ENCODE measurements at places on chromosomes 2 and 18. TPM values are rescaled to one million over a fixed set of nuclear protein-coding genes. Genes with fewer than 3 reads are reported as not detected.

DNA sequence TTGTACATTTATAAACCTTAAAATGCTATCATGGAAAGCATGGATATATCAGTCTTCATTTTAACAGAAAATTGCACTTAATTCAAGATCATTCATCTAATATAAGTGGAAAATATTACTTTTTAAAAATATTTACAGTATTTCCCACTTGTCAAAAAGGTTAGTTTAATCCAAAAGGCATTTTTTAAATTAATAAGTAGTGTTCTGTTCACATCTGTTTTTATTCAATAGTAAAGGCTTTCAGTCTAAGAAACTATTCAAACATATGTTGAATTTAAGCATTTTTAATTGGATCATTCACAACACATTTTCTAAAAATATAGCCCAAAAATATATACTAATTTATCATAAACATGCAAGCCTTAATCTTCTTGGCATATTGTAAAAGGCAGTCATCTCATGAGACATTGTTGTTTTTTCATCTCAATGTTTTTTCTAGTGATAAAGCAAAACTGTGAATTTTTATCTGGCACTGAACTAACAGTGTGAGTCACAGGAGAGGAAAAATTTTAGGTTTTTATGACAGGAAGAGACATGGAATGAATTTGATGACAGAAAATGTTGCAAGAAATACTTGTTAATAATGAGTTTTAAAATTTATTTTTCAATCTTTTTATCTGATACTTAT lies 1642.5 kb upstream of the TMEFF2 start:
- H3K4me1 ChIP-seq = no peaks in the 10 kb centered on the region
- no peaks in the 10 kb centered on the region for H3K27me3 ChIP-seq
- H3K36me3 ChIP-seq = no peaks in the 10 kb centered on the region
- H3K27ac ChIP-seq = no peak overlapping the region
- DNase-seq = no peak

GRCh38 chr2:85838181-85838580 lies 50.6 kb downstream of the ST3GAL5 start:
- DNase-seq = no peak
- no peaks in the 10 kb centered on the region for H3K4me1 ChIP-seq
- no peak overlapping the region for H3K27ac ChIP-seq
- no peaks in the 10 kb centered on the region for H3K27me3 ChIP-seq
- no peak overlapping the region for H3K4me3 ChIP-seq
- H3K36me3 ChIP-seq = peaks cover 18% of the 10 kb centered on the region

- H3K4me3 ChIP-seq = peak overlapping the region; percentile 31
- no peak for DNase-seq
- no peaks in the 10 kb centered on the region for H3K27me3 ChIP-seq
- H3K36me3 ChIP-seq = no peaks in the 10 kb centered on the region
Measured at GRCh38 chr2:236570081-236570868, 650 bp downstream of the ACKR3 start.

GRCh38 chr18:60176259-60176658 lies 196.3 kb downstream of the MC4R start:
- peak; percentile 9 for DNase-seq
- H3K4me3 ChIP-seq = no peak overlapping the region
- no peaks in the 10 kb centered on the region for H3K27me3 ChIP-seq
- H3K27ac ChIP-seq = no peak overlapping the region
- H3K4me1 ChIP-seq = no peaks in the 10 kb centered on the region

Gene SCYGR4
- total RNA-seq = not detected

DNA sequence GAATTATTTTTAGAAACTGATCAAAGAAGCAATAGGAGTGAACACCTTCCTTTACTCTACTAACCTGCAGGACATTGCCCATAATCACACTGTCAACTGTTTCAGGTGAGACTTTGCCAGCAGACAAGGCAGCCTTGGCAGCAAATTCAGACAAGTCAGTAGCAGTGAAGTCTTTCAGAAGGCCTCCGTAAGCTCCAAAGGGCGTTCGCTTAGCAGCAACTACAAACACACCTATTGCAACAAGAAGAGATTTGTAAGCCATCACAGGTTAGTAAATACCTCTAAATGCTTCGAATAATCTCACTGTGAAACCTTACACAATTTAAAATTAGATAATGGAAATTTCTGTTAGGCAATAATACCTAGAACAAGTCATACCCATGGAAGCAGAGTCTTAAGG lies 10.7 kb downstream of the ACAA2 start:
- H3K27me3 ChIP-seq = no peaks in the 10 kb centered on the region
- DNase-seq = no peak
- no peak overlapping the region for H3K4me3 ChIP-seq
- no peaks in the 10 kb centered on the region for H3K4me1 ChIP-seq
- peaks cover 17% of the 10 kb centered on the region for H3K36me3 ChIP-seq
- no peak overlapping the region for H3K27ac ChIP-seq

DNA sequence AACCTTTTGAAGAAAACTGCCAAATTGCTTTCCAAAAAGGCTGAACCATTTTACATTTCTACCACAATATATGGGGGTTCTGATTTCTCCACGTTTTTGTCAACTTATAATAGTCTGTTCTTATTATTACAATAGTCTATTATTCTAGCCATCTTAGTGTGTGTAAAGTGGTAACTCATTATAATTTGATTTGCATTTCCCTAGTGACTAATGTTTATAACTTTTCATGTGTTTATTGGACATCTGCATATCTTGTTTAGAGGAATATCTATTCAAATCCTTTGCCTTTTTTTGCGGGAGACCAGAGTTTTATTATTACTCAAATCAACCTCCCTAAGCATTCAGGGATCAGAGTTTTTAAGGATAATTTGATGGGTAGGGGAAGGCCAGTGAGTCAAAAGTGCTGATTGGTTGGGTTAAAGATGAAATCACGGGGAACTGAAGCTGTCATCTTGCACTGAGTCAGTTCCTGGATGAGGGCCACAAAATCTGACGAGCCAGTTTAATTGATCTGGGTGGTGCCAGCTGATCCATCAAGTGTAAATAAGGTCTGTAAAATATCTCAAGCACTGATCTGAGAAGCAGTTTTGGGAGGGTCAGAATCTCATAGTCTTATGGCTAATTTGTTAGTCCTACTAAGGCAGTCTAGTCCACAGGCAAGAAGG lies 303.4 kb upstream of the NCKAP5 start:
- H3K27me3 ChIP-seq = peaks cover 2% of the 10 kb centered on the region
- no peak overlapping the region for H3K4me3 ChIP-seq
- H3K36me3 ChIP-seq = no peaks in the 10 kb centered on the region
- H3K4me1 ChIP-seq = no peaks in the 10 kb centered on the region
- no peak for DNase-seq
- no peak overlapping the region for H3K27ac ChIP-seq

GRCh38 chr2:95382192-95382591 lies 20.3 kb upstream of the FAHD2A start:
- no peak for DNase-seq
- H3K4me3 ChIP-seq = no peak overlapping the region
- H3K4me1 ChIP-seq = no peaks in the 10 kb centered on the region
- no peaks in the 10 kb centered on the region for H3K36me3 ChIP-seq
- H3K27me3 ChIP-seq = no peaks in the 10 kb centered on the region

- no peak overlapping the region for H3K4me3 ChIP-seq
- H3K27me3 ChIP-seq = no peaks in the 10 kb centered on the region
- DNase-seq = no peak
- no peak overlapping the region for H3K27ac ChIP-seq
- no peaks in the 10 kb centered on the region for H3K36me3 ChIP-seq
- peaks cover 7% of the 10 kb centered on the region for H3K4me1 ChIP-seq
Measured at GRCh38 chr18:75253784-75254183, 43.2 kb downstream of the TSHZ1 start.

GRCh38 chr2:69535817-69536241 lies 98.6 kb upstream of the NFU1 start:
- peaks cover 92% of the 10 kb centered on the region for H3K36me3 ChIP-seq
- no peaks in the 10 kb centered on the region for H3K4me1 ChIP-seq
- H3K4me3 ChIP-seq = no peak overlapping the region
- no peaks in the 10 kb centered on the region for H3K27me3 ChIP-seq
- no peak for DNase-seq

DNA sequence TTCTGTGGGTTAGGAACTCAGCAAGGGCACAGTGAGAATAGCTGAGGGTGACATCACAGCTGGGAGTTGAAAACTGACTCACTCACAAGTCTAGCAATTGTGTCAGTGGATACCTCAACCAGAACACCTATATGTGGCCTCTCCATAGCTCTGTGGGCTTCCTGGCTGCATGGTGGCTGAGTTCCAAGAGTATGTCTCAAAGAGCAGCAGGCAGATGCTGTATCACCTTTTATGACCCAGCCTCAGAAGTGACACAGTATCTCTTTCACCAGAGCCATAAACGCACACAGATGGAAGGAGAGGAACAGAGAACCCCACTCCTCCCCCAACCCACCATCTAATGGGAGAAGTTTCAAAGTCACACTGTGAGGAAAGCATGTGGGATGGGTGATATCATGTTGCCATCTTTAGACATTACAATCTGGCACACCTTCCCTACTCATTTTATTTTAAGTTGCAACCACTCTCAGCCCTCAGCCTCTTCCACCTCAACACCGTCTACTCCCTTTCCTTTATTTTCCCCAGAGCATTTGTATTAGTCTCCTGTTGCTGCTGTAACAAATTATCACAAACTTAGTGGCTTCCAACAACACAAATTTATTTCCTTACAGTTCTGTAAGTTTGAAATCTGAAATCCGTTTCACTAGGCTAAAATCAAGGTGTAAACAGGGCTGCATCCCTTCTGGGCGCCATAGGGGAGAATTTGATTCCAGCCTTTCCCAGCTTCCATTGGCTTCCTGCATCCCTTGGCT lies 134.6 kb upstream of the SPATS2L start:
- H3K27ac ChIP-seq = no peak overlapping the region
- H3K27me3 ChIP-seq = no peaks in the 10 kb centered on the region
- no peak overlapping the region for H3K4me3 ChIP-seq
- H3K36me3 ChIP-seq = no peaks in the 10 kb centered on the region
